ENCODE measurements at places on chromosomes 13 and 19.
A peak's percentile ranks its signal among the peaks of the same experiment; 100 is the strongest.

GRCh38 chr13:41356786-41357185 is 45.7 kb downstream of the NAA16 start:
- no peak for DNase-seq

DNA sequence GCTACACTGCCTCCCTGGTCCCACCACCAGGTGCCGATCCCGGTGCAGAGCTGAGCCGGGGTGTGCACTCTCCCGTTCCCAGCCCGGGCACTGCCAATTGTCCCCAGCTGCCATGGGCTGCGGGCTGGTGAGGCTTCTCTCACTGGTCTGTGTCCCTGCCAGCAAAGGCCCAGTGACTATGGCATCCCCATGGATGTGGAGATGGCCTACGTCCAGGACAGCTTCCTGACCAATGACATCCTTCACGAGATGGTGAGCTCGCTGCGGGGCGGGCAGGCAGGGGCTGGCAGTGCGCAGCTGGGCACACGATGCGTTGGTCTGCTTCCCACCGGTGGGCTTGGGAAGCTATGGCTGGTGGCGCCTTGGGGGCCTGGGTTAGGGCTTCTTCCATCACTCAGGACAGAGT is 14.6 kb downstream of the MPND start:
- DNase-seq: no peak

DNA sequence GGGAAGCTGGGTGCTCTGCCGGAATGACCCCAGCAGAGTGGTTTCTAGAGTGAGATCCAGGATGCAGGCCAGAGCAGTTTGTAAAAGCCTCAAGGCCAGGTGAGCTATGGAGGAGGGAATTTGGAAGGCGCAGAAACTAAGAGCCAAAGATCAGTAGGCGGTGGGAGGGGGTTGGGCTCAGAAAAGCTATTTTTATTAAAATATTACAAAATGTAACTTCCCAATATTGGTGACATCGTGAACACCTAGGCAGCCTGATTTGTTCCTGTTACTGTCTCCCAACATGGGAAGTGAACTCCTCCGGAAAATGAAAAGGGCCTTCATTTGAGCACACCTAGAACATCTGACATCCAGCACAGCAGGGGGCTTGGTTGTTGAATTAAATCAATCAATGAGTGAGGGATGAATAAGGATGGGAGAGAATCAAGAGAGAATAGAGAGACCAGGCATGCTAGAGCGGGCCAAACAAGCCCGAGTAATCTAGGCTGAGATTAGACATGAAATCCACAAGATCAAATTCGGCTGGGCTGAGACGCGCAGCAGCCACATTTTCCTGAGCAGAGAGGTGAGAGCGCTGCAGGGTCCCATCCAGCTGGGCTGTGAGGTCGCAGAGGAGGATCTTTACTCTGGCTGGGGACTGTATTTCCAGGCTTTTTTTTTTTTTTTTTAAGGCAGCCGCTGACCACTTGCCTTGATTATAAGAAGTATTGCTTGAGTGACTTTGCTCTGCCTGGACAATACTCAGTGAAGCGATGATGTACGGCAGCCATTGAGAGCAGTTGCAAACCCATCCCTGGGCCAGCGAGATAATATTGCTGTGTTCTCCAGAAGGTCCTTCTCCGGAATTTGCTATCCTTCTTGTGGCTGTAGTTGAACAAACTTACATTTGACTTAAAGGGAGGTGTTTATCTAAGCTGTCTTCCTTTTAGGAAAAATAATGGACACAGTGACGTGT is 178.0 kb upstream of the KL start:
- DNase-seq: no peak

- no peak for DNase-seq
These were observed 132.5 kb downstream of the ZNF675 start for GRCh38 chr19:23554548-23554947.

DNA sequence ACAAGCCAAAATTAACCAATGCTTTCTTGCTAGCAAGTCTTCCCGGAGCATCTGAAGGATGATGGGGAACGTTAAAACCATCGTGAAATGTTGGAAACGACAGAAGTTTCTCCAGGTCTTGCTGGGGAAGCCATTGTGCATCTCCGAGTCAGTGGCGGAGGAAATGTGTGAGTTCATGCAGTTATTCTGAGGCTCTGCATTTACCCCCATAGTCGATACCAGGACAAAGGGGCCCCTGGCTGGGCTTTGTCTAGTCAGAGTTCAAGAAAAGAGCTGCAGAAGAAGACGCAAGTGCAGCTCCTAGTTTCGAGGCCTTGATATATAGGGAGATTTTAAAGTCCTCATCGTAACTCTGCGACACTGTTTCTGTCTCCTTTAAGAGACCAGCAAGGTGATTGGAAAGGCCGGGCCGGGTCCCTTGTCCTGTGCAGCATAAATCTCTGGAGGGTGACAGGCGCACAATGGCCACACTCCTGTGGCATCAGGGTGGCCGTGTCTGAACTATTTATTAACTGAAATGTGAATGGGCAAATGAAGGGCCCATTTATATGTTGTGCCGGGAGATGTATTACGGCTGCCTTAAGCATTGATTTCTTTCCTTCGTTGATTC is 172.0 kb downstream of the TEX29 start:
- DNase-seq: no peak

GRCh38 chr13:108933061-108933460 is 303.6 kb downstream of the MYO16 start:
- no peak for DNase-seq

- no peak for DNase-seq
These were observed 20.5 kb downstream of the RAB20 start for GRCh38 chr13:110540871-110541525.

- DNase-seq: no peak
These were observed 2.1 kb upstream of the CIRBP start for GRCh38 chr19:1266916-1267476.

- no peak for DNase-seq
These were observed 125.0 kb upstream of the NBEA start for GRCh38 chr13:34816908-34817665.

GRCh38 chr19:38666663-38667511 is 19.4 kb downstream of the ACTN4 start:
- DNase-seq: no peak

GRCh38 chr13:110444226-110444653 is 117.3 kb downstream of the RAB20 start:
- DNase-seq: no peak

DNA sequence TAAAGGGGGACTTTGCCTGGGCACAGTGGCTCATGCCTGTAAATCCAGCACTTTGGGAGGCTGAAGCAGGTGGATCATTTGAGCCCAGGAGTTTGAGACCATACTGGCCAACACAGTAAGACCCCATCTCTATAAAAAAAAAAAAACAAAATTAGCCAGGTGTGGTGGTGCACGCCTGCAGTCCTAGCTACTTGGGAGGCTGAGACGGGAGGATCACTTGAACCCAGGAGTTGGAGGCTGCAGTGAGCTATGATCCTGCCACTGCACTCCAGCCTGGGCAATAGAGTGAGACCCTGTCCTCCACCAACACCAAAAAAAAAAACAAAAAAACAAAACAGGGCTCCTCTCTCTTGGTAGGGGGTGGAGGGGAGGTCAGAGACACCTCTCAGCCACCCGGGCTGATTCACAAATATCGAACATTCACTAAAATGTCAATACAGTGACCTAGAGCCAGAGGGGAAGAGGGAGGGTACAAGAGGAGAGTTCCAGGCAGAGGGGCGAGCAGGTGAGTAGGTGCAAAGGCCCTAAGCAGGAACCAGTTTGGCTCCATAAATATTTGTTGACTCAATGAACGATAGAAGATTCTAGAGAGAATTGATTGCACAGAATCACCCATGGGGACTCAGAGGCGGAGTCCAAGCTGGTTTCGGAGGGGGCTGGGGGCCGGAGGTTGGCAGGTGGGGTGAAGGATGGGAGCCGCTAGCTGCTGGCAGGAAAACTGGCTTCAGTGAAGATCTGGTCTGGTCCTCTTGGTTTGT is 1.0 kb upstream of the CREB3L3 start:
- DNase-seq: no peak

GRCh38 chr19:54616821-54617560 is 13.3 kb upstream of the LILRB1 start:
- no peak for DNase-seq

DNA sequence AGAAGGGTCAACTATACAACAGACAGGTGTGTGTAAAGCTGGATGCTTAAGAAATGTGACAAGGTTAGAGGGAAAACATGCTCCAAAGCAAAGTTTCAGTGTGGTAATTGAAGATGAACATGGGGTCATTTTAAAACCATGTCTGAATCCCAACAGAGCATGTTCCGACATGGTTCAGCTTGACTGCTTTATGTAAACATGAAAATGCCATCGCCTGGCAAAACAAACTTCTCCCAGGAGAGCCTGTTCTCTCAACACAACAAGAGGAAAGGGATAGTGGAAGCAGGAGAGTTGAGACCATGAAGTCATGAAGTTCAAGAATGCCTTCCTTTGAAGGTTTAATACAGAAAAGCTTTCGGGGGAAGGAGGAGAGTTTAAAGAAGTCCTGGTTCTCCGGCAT is 85.8 kb downstream of the EPSTI1 start:
- DNase-seq: no peak

DNA sequence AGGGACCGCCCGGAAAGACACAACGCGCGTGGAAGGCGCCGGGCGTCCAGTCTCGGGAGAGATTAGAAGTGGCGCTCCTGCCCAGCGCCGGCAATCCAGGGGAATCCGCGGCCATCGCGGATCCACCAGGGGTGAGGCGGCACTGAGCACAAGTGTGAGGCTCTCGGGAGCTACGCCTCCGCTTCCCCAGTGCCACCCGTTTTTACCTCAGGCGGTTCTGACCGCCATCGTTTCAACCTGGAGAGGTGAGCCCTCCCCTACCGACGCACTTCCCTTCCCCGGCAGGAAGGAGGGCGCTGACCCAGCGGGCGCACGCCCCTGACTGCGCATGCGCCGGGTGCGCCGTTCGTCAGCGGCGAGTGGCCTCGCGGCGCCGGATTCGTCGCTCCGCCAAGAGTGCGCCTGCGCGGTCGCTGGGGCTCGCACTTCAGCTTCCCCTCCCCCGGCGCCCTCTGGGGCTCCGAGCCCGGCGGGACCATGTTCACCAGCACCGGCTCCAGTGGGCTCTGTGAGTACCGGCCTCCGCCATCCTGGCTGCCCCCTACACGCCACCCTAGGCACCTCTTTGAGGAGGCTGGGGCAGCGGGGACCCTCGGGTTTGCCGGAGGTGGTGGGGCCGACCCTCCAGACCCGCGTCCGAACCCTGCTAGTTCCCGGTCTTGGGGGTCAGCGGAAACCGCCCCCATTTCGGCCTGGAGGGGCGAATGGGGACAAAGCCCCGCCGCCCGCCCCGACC is at the start of gene UBAC2:
UBAC2 (plus strand) TSS at position 423 of the 736 bp plus-strand sequence; CDS start at position 478, 55 bp downstream.
- DNase-seq: peak; percentile 87

GRCh38 chr19:35212241-35212640 is 16.3 kb downstream of the FAM187B start:
- no peak for DNase-seq

GRCh38 chr13:101231751-101232428 is 184.4 kb downstream of the NALCN start:
- no peak for DNase-seq

DNA sequence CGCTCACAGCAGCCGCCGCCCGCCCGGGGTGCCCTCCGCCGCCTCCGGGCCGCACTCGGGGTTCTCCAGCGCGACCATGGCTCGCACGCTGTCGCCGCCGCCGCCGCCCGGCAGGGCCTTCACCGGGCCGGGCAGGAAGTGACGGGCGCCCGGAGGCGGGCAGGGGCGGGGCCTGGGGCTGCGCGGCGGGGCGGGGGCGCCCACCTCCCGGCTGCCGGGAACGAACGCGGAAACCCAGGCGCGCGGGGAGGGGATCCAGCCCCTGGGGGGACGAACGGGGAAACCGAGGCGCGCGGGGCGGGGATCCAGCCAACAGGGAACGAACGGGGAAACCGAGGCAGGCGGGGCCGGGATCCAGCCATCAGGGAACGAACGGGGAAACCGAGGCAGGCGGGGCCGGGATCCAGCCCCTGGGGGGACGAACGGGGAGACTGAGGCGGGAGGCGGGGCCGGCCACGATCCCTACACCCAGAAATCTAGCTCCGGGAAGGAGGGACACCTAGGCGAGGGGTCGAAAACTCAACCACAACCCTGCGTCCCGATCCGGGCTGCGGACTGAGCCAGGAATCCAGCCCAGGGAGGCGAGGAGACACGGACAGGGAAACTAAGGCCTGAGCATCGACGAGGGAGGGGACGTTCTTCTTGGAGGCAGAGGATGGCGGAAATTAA is at the start of gene R3HDM4:
R3HDM4 (minus strand) TSS at position 140 of the 669 bp plus-strand sequence; CDS start at position 78, 62 bp downstream.
- DNase-seq: no peak

GRCh38 chr13:79194727-79195126 is 211.3 kb downstream of the RBM26 start:
- DNase-seq: no peak

DNA sequence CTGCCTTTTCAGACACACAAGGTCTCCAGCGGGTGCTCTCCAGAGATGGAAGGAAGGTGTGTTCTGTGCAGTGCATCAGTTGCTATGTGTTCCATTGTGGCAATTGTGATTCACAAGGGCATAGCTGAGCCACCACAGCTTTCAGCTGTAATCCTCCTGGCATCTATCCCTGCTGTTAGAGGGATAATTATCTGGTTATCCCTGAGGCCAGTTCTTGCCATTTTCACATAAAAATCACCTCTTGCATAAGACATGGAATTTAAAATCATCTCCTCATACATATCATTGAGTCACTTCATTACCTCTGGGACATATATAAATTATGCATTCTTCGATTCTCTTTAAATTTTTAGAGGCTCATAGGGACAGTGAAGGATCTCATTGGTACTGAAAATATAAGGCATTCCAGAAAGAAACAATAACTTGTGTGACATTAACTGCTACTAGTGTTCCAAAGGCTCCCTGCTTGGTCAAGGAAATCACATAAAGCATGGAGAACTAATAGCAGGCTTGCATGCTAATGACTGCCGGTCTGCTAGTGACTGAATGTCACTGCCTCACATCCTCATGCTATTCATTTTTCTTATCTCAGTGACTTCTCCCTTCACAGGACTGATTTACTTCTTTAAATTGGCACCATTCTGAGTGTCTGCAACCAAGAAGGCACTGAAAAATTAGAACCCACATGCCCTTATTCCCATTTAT is 214.0 kb downstream of the ENOX1 start:
- DNase-seq: no peak

- DNase-seq: no peak
These were observed 69.8 kb downstream of the CDK8 start for GRCh38 chr13:26323764-26324163.

- no peak for DNase-seq
These were observed 4.5 kb downstream of the CPB2 start for GRCh38 chr13:46100191-46100815.

DNA sequence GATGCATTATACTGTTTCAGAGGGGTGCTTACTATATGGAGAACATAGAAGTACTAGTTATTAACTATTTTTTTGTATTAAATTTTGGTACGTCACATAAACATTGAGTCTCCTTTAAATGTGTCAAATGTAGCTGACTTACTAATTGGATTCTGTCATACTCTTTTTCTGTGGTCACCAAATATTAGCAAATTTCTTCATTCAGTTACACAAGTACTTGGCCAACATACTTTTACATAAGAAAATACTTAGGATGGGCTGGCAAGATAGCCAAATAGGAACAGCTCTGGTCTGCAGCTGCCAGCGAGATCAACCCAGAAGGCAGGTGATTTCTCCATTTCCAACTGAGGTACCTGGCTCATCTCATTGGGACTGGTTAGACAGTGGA is 19.2 kb downstream of the LPAR6 start:
- DNase-seq: no peak
